ENCODE measurements at places on chromosomes 4 and X. TPM values are rescaled to one million over a fixed set of nuclear protein-coding genes. Genes with fewer than 3 reads are reported as not detected.

The SNCA gene
- 1.1 TPM for total RNA-seq

The GLRA2 gene
- total RNA-seq = not detected

The KDR gene
- not detected for total RNA-seq

The NAA11 gene
- not detected for total RNA-seq

The INPP4B gene
- 60.5 TPM for total RNA-seq

The FMR1NB gene
- not detected for total RNA-seq

The TLR1 gene
- 4.2 TPM for total RNA-seq

The IQCM gene
- not detected for total RNA-seq

The TRIM60 gene
- total RNA-seq = not detected

The CDS1 gene
- total RNA-seq = 0.17 TPM

The CYTL1 gene
- not detected for total RNA-seq

All from activated naive CD4-positive, alpha-beta T cell treated with anti-CD3 and anti-CD28 coated beads for 36 hours (primary cell).